ENCODE measurements at places on chromosomes 11 and 22.

GRCh38 chr11:86141727-86142126 is 72.8 kb upstream of the PICALM start:
- H3K27me3 ChIP-seq: no peaks in the 10 kb centered on the region
- peak overlapping the region; percentile 41 for H3K27ac ChIP-seq
- DNase-seq: no peak
- no peak overlapping the region for H3K4me3 ChIP-seq
- H3K4me1 ChIP-seq: peaks cover 75% of the 10 kb centered on the region

GRCh38 chr11:113570906-113571305 is 95.7 kb upstream of the DRD2 start:
- no peak overlapping the region for H3K27ac ChIP-seq
- DNase-seq: no peak
- H3K4me3 ChIP-seq: no peak overlapping the region
- no peaks in the 10 kb centered on the region for H3K36me3 ChIP-seq
- H3K4me1 ChIP-seq: peaks cover 9% of the 10 kb centered on the region

- no peaks in the 10 kb centered on the region for H3K27me3 ChIP-seq
- no peak overlapping the region for H3K4me3 ChIP-seq
- no peak for DNase-seq
- H3K4me1 ChIP-seq: no peaks in the 10 kb centered on the region
Measured at GRCh38 chr11:126403022-126403581, 47.6 kb downstream of the ST3GAL4 start.

- peak overlapping the region; percentile 83 for H3K4me3 ChIP-seq
- no peak for DNase-seq
- peaks cover 2% of the 10 kb centered on the region for H3K27me3 ChIP-seq
- peaks cover 16% of the 10 kb centered on the region for H3K4me1 ChIP-seq
- H3K27ac ChIP-seq: peak overlapping the region; percentile 23
Measured at GRCh38 chr11:843818-844692, 1.4 kb downstream of the TSPAN4 start.

DNA sequence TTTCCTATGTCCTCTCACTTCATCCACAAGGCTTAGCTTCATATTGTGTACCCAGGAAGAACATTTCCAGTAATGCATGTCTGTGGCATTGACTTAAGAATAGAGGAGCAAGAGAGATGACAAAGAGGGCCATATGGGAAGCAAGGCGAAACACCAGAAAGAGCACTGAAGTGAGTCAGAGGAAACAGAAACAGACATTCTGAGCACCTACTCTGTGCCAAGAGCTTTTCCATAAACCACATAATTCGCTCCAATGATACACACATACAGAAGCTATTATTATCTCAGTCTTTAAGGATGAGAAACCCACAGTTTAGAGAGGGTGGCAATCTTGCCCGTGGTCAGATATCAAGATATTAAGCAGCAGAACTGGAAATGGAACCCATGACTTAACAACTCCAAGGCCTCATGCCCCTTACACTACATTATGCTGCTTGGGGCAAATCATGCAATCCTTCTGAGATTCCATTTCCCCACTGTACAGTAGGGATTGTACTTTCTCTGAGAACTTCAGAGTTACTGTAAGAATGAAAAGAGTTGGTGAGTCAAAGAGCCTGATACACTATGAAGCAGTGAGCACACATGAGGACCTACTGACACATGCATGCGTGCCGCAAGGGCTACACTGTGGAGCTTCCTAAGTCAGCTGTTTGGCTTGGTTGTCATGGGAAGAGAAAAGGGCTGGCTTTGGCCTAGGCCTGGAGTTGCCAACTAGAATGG is 126.6 kb downstream of the KCNC1 start:
- peaks cover 3% of the 10 kb centered on the region for H3K4me1 ChIP-seq
- DNase-seq: no peak
- no peaks in the 10 kb centered on the region for H3K27me3 ChIP-seq
- no peak overlapping the region for H3K27ac ChIP-seq
- peaks cover 2% of the 10 kb centered on the region for H3K36me3 ChIP-seq

- peaks cover 37% of the 10 kb centered on the region for H3K36me3 ChIP-seq
- H3K4me3 ChIP-seq: no peak overlapping the region
- no peak overlapping the region for H3K27ac ChIP-seq
- H3K27me3 ChIP-seq: no peaks in the 10 kb centered on the region
- H3K4me1 ChIP-seq: peaks cover 14% of the 10 kb centered on the region
Measured at GRCh38 chr22:24310969-24311368, 40.3 kb downstream of the SPECC1L start.

- DNase-seq: no peak
- peaks cover 2% of the 10 kb centered on the region for H3K27me3 ChIP-seq
- H3K27ac ChIP-seq: no peak overlapping the region
Measured at GRCh38 chr22:48955351-48956311, 872.0 kb downstream of the BRD1 start.

DNA sequence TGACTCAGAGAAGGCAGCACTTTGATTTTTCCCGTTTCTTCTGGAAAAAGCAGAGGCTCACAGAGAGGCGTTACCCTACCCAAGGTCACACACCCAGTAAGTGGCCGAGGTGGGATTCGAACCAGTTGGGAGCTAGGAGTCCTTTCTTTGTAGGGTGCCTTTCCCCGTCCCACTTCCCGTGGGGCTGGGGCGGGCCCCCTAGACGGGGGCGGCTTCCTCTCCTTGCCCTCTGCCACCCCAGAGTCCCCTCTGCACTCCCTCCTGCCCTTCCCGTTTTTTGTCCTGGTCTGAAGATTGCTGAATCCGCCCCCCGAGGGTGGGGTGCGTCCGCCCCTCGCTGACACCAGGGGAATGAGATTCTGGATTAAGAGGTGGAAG is 747 bp downstream of the TPCN2 start:
- H3K4me1 ChIP-seq: peaks cover 14% of the 10 kb centered on the region
- no peak for DNase-seq
- H3K27ac ChIP-seq: peak overlapping the region; percentile 72
- H3K27me3 ChIP-seq: peaks cover 11% of the 10 kb centered on the region

DNA sequence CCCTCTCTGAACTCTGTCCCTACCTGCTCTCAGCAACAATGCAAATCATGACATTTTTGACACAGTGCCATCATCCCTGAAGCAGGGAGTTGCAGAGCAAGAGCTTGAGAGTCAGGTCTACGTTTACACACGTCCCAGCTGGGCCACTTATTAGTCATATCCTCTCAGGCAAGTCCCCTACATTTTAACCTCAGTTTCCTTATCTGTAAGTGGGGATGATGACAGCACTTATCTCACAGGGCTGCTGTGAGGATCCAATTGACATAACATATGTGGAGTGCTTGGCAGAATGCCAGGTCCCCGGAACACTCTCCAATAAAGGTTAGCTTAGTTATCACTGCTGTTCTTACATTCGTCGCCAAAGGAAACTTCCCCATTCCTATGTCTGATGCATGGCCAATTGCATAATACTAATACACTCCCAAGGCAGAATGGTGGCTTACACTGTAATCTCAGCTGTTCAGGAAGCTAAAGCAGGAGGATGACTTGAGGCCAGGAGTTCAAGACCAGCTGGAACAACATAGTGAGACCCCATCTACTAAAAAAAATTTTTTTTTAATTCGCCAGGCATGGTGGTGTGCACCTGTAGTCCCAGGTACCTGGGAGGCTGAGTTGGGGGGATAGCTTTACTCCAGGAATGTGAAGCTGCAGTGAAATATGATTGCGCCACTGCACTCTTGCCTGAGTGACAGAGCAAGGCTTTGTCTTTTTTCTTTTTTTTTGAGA is 16.6 kb downstream of the ASCC2 start:
- peaks cover 15% of the 10 kb centered on the region for H3K4me1 ChIP-seq
- peak overlapping the region; percentile 81 for H3K27ac ChIP-seq
- DNase-seq: peak; percentile 37
- no peaks in the 10 kb centered on the region for H3K27me3 ChIP-seq
- H3K4me3 ChIP-seq: no peak overlapping the region

DNA sequence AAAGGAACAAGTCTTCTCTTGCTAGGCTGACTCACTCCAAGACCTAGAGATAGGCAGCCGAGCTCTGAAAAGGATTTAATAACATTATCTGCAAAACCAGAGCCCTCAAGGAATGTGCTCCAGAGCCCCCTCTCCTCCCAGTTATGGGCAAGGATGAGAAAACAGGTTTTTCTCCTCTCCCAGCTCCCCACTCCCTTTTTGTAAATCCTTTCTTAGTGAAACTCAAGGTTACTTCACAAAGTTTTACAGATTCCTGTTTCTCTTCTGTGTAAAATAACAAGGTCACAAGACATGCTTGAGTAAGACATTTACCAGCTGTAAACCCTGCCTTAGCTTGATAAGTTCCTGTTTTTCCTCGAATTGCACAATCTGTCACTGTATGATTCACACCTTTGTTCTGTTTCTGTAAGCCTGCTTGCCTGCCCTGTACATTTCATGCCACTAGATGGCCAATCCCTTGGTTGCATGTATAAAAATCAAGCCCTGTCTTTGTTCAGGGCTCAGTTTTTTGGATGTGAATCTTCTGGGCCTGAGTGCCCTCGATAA is 489.4 kb downstream of the KCNA4 start:
- H3K36me3 ChIP-seq: no peaks in the 10 kb centered on the region
- H3K4me3 ChIP-seq: no peak overlapping the region
- no peak overlapping the region for H3K27ac ChIP-seq
- DNase-seq: no peak

DNA sequence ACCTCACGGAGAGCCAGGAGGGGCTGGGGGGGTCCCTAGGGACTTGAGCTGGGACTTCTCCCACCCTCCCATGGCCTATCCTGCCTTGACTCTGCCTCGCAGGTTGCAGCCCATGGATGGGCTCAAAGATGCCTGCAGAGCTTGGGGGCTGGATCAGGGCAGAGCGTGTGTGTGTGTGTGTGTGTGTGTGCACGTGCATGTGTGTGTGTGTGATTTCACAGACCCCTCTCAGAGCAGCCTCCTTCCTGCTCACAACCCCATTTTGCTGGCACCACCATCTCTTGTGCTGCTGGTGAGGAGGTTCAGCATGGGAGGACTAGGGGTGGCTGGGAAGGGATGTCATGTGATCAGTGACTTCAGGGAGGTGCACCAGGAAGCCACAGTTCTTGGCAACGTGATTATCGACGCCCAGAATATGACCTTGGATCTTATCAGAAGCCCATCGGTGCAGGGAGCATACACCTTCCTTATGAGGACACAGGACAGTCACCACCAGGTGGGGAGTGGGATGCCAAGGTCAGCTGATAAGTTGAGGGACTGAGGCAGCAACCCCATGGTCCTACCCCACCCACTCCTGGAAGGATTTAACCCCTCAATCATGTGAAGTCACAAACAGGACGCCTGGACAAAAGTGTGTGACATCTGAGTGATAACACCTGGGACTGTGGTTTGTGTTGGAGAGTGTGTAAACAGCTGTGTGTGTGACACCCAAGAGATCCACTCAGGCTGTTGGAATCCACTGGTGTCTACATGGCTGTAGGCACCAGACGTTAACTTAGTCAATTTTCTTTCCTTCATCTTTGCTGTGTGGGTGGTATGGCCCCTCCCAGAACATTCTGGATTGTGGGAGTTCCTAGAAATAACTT is 1.8 kb upstream of the NAALADL1 start:
- H3K27me3 ChIP-seq: peaks cover 5% of the 10 kb centered on the region
- DNase-seq: no peak
- no peak overlapping the region for H3K4me3 ChIP-seq
- peaks cover 14% of the 10 kb centered on the region for H3K4me1 ChIP-seq
- no peak overlapping the region for H3K27ac ChIP-seq

- H3K36me3 ChIP-seq: no peaks in the 10 kb centered on the region
- H3K4me3 ChIP-seq: no peak overlapping the region
- H3K27me3 ChIP-seq: peaks cover 22% of the 10 kb centered on the region
- peak; percentile 13 for DNase-seq
Measured at GRCh38 chr22:39839917-39840510, 53.5 kb downstream of the ENTHD1 start.

DNA sequence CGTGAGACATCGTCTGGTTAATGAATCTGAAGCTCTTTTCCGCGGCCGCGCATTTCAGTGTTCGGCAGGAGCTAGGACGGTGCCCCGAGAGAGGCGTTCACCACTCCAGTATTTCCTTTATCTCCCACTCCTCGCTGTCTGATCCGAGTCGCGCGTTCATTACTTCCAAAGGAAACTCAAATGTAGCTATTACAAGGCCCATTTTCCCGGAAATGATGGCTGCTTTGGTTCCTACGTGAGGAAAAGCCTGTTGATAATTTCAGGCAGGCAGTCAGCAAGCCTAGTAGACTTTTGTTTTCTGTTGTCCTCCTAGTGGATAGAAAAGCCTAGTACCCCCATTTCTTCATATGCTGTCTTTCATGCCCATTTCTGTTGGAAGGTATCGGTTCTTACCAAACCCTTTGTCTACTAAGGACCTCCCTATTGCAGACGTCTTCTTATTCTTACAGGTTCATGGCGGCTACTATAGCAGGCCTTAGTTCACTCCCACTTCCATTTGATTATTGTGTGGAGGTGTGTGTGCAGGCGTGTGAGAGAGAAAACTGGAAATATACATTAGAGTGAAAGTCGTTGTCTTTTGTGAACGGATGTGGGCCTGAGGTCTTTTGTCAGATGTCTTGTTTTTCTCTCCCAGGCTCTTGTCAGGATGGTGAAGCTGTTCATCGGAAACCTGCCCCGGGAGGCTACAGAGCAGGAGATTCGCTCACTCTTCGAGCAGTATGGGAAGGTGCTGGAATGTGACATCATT is 737 bp downstream of the RBM4 start:
- peak overlapping the region; percentile 96 for H3K27ac ChIP-seq
- no peaks in the 10 kb centered on the region for H3K27me3 ChIP-seq
- H3K4me1 ChIP-seq: peaks cover 76% of the 10 kb centered on the region
- DNase-seq: peak; percentile 24
- peak overlapping the region; percentile 96 for H3K4me3 ChIP-seq
- peaks cover 55% of the 10 kb centered on the region for H3K36me3 ChIP-seq

DNA sequence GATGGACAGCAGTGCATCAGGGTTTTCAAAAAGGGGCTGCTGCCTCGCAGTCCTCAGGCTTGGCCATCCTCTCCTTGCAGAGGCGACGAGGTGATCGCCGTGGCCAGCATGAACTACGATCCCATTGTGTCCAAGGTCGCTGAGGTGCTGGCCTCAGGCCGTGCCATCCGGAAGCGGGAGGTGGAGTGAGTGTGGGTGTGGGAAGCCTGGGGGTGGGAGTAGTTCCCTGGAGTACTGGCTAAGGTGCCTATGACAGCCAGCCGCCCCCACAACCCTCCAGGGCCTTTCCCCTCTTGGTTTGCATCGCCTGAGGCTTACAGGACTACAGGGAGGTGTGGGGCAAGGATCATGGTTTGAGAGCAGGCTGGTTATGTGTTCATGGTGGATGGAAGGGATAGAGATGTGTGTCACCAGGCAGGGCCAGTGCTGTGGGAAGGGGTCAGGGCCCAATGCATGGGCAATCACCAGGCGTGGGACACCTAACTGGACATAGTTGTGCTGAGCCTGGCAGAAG is 2.1 kb upstream of the LZTR1 start:
- peaks cover 10% of the 10 kb centered on the region for H3K36me3 ChIP-seq
- no peak overlapping the region for H3K27ac ChIP-seq
- H3K4me3 ChIP-seq: peak overlapping the region; percentile 38
- peaks cover 44% of the 10 kb centered on the region for H3K4me1 ChIP-seq
- no peaks in the 10 kb centered on the region for H3K27me3 ChIP-seq
- no peak for DNase-seq

DNA sequence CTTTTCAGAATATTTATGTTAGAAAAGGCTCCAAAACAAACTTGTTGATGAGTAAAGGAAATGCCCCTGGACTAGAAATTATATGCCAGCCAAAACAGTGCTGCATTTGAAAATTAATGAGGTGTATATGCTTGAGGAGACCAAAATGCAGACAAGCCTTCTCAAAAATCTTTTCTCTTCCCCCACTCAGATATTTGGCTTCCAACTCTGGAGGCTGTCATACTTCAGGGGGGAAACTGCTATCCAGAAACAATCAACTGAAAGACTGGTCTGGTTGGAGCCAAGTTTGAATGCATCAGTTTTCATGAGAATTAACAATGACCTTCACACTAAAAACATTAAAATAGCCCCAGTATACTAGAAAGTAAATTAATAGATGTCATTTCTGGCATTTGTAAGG is 98.2 kb downstream of the SGSM3 start:
- DNase-seq: no peak
- H3K27me3 ChIP-seq: no peaks in the 10 kb centered on the region
- H3K4me3 ChIP-seq: no peak overlapping the region
- peaks cover 3% of the 10 kb centered on the region for H3K36me3 ChIP-seq
- no peak overlapping the region for H3K27ac ChIP-seq

Data from activated T-helper 1 cell treated with anti-CD3 and anti-CD28 coated beads, Interleukin-12 subunit alpha, Interleukin-12 subunit beta, Interleukin-2, Interleukin-4 antibody, amounts not matched to agents 30 ng/mL and 10 ng/mL and 1 ng/mL, durations not matched to agents 14 hours and 24 hours and 36 hours (primary cell).